GM06990 (cell line): ENCODE measurements at places on chromosomes 12 and 14.

DNA sequence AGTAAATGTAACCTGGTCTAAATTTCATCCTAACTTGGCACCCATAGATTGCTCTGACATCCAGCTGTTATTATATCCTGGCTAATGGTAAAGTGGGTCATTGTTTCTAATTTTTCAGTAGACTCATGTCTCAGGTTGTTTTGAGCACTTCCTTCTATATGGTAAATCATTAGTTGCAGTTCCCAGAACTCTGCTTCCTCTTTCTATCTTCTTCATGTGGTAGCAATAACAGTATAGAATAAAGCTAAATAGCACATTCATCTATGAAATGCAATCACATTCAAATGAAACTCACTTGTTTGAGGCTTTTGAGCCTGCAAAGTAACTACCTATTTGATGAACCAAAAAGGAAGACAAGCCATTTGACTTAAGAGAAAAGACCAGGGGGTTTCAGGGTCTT is 65.1 kb upstream of the GZMB start:
- DNase-seq = no peak

DNA sequence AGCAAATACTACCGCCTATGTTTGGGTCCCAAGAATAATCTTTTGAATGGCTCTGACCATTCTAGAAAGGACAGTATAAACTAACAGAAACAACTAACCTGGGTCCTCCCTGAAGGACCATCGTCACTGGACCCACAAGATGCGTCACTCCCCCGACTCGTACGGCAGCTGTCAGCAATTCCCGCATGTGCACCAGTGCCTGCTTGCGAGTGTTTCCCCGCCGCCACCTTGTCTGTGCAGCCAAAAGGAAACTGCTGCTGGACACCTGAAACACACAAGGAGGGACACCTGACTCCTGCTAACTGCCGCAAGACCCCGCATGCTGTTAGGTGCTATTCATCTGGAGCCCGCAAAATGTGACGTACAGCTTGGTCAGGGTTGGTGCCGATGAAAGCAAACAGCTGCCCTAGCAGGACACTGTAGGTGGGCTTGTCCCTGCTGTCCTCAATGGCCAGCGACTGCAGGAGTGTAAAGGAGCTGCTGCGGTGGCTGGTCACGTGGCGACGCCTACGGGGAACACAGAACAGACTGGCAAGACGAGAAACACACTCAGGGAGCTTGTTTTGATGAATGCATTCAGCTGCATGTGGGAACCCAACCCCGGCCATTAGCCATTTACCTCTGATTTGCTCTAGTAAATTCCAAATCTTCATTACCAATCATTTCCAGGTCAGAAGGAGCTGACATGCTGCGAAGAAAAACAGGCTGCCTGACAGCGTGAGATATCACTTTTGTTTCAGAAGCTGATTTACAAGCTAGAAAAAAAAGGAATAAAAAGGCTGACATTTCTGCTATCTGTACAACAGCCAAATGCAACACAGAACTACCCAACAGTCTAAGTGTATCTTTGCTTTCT is 118.1 kb downstream of the TRAFD1 start:
- peak; percentile 11 for DNase-seq

- DNase-seq = no peak
These were observed 112.7 kb downstream of the IPO8 start for GRCh38 chr12:30582943-30583342.

DNA sequence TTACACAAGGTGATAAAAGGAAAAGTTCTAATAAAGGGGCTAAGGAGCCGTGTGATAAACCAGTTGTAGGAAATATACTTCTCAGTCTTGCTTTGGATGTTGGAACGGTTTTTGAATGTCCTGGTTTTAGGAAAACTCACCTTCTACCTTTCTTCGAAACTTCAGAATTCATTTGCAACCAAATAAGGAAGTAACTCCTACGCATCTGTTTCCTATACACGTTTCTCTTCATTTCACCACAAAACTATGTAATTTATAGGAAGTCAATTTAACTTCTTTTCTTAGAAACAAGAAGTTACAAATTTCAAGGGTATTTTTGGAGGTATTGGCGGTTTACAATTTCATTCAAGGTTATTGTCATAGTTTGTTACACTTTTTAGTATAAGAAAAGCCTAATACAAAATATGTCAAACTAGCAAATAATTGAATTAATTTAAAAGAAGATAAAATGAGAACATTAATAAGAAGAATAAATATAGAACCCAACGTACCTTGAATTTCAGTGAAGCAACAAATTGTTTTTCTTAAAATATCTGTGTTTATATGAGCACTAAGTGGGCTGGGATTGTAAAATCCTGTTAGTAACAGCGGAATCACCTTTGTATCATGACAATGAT is 33.2 kb upstream of the CD69 start:
- no peak for DNase-seq
